ENCODE measurements at places on chromosomes 3 and 15. TPM values are rescaled to one million over a fixed set of nuclear protein-coding genes. Genes with fewer than 3 reads are reported as not detected.

Gene SH3GL3
- total RNA-seq: not detected

Gene PTPRG
- 0.10 TPM for total RNA-seq

Gene CTNNB1
- 127 TPM for total RNA-seq

Gene ST6GAL1
- 153 TPM for total RNA-seq
